Hematopoietic multipotent progenitor cell (in vitro differentiated cells): ENCODE measurements at places on chromosomes 6 and 20. TPM values are rescaled to one million over a fixed set of nuclear protein-coding genes. Genes with fewer than 3 reads are reported as not detected.

MCCD1 gene
- not detected for total RNA-seq

OR5V1 gene
- not detected for total RNA-seq

DEFB124 gene
- not detected for total RNA-seq

HIVEP2 gene
- 12.4 TPM for total RNA-seq

TINAG gene
- total RNA-seq: not detected

VGLL2 gene
- not detected for total RNA-seq

CEP162 gene
- total RNA-seq: 1.6 TPM

ENPP5 gene
- total RNA-seq: 1.9 TPM

HRH3 gene
- total RNA-seq: not detected

AGER gene
- 0.81 TPM for total RNA-seq

IYD gene
- total RNA-seq: under 0.01 TPM
